Stimulated activated CD4-positive, alpha-beta T cell treated with anti-CD3 and anti-CD28 coated beads, TNF-alpha, amount 100 ng/mL, for 4 hours (primary cell): ENCODE measurements at places on chromosomes 4 and X.

GRCh38 chr4:137655302-137655701 is 123.0 kb upstream of the PCDH18 start:
- DNase-seq: no peak

DNA sequence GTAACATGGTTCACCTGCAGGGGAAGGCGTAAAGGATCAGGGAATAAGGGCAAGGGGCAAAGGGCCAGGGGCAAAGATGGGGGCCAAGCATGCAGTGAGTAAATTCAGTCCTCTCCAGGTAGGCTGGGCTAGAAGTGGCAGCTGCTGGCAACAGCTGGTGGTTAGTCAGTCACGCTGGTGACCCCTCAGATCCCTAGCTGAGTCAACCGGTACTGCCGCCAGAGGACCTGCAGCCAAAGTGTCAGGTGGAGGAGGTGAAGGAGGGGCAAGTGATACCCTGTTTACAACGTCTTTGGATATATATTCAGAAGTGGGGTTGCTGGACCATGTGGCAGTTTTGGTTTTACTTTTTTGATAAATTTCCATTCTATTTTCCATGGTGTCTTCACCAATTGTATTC is 24.6 kb upstream of the NAP1L2 start:
- DNase-seq: no peak

DNA sequence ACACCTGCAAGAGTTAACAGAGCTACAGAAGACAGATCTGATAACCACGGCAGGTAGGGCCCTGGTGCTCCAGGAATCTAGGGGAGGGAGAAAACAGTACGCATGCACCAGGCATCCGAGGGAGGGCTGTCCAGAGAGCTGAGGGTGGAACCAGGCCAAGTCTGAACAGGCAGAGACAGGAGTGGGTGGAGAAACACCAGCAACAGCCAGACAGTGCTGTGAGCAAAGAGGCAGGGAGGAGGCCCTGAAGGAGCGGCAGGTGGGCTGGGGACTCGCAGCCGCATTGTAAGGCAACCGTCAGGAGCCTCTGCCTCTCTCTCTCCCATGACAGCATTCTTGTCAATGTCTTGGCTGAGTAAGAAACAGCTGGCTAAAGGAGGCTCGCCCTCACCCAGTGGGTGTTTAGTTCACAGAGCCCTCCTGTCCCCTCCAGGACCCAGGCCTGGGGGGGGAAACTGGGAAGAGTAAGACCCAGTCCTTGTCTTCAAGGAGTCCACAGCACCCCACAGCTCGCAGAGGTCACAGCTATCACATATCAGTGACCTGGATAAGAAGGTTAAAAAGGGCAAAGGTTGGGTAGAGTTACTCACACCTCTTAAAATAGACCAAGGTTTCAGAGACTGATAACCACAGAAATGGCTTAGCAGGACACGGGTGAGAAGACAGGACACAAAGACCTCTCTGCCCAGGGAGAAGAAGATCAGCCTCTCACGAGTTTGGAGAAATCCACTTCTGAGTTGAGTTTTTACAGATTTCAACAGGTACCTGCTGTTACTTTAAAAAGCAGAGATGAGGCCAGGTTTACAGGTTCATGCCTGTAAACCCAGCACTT is 10.5 kb downstream of the ACSL1 start:
- no peak for DNase-seq

DNA sequence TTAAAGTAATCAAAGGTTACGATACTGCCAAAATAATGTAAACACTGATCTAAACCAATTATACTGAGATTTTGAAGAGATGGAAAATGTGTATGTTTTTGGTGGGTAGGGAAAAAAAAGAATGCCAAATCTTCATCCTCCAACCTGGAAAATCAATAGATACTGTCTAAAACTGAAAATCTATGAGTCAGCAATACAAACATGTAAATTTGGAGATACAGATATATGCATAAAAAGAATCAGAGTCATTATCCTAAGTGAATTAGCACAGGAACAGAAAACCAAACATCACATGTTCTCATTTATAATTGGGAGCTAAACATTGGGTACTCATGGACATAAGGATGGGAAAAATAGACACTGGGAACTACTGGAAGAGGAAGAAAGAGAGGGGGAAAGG is 197.4 kb upstream of the TRPC5 start:
- no peak for DNase-seq

GRCh38 chr4:6190486-6190885 is 9.9 kb downstream of the JAKMIP1 start:
- no peak for DNase-seq

- DNase-seq: no peak
These were observed 9.1 kb downstream of the SMAD1 start for GRCh38 chr4:145490796-145491195.

DNA sequence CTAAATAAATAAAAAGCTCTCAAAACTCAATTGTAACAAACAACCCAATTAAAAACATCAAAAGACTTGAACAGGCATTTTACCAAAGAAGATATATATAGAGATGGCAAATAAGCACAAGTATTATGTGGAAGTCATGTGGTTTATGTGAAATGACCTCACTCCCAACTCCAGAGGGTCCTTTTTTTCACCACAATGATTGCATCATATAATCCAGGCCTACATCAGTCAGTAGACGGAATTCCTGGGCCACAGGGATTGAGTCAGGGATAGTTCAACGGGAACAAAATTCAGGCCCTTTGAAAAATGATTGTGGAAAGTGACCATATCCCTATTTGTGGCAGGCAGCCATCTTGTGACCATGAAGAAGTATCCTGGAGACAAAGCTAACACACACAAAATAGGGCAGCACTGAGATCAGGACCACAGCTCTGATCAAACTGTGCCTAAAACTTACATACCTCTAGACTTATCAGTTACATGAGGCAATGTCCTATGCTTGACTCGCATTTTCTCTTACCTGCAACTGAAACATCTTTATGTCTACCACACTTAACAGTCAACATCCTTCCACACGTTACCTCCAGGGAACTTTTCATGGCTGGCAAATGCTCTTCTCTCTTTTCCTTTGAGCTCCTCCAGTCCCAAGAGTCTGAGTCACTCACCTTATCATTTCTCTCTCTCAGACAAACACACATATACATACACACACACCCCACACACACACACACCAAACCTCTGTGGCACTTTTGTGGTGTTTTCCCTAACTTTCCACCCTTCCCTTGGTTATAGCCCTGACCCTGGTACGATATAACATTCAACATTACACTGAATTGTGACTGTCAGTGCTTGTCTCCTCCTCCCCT is 113.5 kb downstream of the PHF8 start:
- no peak for DNase-seq

DNA sequence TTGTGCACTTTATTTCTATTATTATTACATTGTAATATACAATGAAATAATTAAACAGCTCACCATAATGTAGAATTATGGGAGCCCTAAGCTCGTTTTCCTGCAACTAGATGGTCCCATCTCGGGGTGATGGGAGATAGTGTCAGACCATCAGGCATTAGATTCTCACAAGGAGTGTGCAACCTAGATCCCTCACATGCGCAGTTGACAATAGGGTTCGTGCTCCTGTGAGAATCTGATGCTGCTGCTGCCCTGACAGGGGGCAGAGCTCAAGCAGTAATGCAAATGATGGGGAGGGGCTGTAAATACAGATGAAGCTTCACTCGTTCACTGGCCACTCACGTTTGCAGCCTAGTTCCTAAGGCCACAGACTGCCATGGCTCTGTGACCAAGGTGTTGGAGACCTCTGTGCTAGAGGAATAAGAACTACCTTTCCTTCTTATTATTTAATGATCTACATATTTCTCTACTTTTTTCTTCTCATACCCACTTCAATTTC is 492.9 kb upstream of the INTU start:
- no peak for DNase-seq

DNA sequence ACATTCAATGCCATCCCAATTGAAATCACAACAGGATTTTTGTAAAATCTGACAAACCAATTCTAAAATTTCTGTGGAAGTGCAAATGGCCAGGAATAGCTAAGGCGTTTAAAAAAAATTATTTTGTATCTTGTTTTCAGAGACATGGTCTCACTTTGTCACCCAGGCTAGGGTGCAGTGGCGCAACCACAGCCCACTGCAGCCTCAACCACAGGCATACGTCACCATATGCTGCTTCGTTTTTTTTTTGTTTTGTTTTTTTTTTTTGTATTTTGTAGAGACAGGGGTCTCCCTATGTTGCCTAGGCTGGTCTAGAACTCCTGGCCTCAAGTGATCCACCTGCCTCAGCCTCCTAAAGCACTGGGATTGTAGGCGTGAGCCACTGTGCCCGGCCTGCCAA is 24.5 kb downstream of the ZNF41 start:
- no peak for DNase-seq

DNA sequence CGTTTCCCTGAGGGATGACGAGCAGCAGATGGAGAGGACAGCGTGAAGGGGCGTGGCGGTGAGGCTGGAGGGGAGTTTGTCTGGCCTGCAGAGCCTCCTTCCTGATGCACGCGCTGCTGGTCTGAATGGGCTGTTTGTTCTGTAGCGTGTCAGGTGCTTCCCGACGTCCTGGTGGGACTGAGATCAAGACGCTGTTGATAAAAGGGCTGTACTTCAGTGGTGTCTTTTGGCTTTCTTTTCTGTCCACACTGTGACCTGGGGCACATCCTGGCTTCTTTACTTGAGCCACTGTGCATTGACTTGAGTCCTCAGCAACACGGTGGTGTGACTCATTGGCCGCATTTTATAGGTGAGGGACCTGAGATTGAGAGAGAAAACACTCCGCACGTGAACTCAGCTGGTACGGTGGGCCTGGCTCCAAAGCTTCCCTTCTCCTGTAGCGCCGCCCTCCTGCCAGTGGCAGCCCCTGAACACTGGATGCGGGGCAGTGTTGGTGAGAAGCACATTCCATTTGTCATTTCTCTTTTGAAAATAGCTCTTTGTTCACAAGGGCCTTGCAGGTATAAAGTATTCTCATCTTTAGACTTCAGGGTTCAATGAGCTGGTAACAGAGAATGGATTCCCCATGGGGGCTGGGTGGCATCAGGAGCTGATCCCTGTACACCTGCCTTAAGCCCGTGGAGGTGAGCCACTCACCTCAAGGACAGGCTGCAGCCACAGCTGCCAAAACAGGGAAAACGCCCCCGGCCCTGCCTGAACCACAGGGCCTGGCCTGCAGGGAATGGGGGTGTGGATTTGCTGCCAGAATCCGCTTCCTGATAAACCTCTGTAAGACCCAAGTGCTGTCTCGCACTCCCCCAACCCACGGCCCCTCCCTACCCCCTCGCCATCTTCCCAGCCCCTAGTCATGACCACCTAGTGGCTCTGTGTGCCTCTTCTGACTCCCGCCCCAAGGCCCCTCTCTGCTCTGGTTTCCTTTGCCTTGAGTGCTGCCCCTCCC is 29.2 kb downstream of the NSG1 start:
- no peak for DNase-seq

GRCh38 chr4:74451214-74451661 is 6.3 kb downstream of the AREG start:
- DNase-seq: no peak

DNA sequence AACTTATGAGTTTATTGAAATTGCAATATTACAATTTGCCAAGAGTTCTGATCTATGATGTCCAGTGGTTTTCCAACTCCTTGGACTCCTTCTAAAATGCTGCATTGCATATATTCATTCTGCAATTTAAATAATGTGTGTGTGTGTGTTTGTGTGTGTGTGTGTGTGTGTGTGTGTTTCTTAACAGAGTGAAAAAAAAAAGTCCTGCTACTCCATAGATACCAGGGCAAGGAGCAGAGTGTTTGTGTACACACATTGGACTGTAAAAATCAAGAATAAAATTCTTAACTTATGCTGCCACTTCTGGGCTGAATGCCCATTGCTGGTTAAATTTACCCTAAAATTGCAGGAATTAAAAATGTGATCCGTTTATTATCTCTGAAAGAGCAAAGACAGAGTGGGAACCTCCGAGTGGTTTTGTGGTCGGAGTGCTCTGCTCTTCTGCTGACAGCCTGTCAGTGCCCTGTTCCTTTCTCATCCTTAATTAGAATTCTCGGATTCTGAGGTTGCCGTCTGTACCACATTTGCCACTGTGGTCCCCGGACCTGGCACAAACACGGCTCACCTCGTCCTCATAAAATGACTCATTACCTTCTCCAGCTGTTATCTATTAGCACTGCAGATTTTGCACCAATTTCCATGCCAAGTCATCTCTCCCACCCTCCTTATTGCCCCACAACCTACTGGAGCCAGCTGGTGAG is 355.5 kb downstream of the KCNIP4 start:
- no peak for DNase-seq

DNA sequence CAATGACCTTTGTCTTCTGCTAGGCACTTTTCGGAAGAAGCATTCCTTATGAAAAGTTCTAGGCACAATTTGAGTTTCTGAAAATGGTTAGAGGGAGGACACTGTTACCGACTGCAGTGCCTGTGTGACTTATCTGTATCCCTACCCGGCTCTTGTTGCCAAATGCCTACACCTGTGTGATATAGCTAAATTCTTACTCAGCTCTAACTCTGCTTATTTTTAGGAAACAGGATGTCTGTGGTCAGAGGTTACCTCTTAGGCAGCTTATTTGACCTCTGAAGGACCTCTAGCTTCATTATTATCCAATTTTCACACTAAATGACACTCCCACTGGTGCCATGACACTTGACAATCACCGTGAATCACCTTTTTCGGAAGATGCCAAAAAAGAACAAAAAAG is 561.1 kb upstream of the SMIM31 start:
- DNase-seq: no peak

DNA sequence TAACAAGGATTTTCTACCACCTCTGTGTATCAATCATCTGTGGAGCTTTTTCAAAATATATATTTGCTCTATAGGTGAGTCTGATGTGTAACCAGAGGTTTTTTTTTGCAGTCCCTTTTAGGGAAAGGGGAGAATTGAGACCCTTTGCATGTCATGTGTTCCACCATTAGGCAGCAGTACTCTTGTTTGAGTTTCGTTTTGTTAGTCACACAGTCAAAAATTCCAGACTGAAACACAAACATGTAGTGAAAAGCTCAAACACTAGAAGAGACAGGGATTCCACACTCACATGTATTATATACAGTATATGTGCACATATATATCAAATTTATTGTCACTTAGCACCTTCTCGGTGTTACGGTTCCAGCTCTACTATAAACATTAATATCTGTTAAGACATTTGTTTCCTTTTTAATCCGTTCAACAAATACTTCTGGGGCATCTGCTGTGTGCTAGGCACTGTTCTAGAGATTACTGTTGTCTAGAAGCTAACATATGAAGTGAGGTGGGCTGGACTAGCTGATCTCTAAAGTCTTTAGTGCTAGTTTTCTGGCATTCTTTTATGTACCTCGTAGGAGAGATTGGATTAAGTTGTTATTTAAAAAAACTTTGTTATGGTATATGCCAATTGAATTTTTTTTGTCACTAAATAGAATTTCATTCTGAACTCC is 5.5 kb downstream of the USP9X start:
- DNase-seq: no peak

DNA sequence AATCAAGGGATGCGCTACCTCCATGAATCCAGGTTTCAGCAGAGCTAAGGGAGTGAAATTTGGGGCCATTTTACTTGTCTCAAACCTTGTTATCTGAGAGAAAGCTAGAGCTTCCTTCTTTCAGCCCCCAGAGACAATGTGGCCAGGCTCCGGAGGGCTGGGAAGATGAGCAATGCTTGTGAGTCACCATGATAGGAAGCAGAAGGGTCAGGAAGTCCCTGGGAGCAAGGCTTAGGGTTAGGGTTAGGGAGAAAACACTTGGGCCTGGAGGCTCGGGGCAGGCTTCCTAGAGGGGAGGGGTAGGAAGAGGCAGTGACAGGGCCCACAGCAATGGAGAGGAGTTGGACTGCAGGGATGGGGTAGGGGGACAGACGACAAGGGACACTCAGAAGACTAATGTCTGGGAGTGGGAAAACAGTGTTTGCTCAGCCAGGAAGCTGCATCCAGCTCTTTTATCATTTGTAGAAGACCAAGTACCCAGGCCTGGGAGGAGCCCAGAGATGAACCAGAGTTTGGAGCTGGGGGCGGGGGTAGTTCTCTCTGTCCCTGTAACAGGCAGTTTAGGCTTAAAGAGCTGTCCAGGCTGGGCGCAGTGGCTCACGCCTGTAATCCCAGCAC is 16.4 kb upstream of the PORCN start:
- no peak for DNase-seq
